Suppressor macrophage (primary cell): ENCODE measurements at places on chromosomes 13 and 19.

- no peak for DNase-seq
Observed at GRCh38 chr13:98783856-98784478, 31.5 kb upstream of the SLC15A1 start.

- no peak for DNase-seq
Observed at GRCh38 chr13:73984949-73985691, 149.1 kb downstream of the KLF12 start.

- DNase-seq = no peak
Observed at GRCh38 chr19:10720607-10721125, 2.8 kb downstream of the DNM2 start.

DNA sequence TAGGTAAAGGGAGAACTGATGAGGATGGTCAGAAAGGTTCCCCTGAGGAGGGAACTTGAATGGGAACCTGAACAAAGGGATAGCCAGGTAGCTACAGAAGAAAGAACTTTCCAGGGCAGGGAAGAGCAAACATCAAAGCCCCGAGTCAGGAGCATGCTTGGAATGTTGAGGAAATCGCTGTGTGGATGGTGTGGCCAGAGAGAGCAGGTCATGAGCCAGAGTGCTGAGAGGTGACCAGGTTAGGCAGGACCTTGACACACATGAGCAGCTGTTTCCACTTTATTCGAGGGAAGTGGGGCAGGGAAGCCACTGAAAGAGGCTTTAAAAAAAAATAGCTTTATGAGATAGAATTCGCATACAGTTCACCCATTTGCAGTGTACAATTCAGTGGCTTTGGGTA is 4.4 kb downstream of the RAB8A start:
- no peak for DNase-seq

DNA sequence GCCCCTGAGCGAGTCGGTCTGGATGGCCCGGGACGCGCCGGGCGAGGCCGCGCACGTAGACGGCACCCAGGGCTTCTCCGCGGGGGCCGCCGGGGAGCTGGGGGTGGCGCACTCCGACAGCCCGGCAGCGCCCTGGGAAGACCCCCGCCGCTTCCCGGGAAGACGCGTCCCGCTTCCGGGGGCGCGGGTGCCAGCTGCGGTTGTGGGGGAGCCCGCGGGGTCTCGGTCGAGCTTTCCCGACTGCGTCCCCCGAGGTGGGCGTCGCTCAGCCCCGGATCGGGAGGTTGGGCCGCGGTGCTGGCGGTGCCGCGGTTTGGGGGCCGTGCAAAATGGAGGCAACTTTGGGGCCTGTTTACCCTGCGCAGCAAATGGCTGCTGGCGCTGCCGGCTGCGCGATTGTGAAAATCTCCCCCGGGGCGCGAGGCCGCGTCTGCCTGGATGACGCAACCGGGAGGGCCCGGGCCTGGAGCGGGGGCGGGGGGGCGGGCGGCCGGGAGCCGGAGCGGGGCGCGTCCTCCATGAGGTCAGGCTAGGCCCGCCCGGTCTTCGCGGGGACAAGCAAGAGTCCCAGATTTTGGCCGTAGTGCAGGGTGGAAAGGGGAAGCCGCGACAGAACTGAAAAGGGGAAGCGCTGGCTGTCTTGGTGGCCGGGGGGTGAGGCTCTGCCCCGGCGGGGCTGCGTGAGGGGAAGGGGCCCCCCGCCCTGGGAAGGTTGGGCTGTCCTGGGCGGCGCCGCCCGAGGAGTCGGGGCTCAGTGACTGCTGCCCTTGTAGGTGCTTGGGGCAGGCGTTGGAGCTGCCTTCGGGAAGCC is 11.3 kb downstream of the PEAK3 start:
- peak; percentile 99 for DNase-seq

- DNase-seq = peak; percentile 22
Observed at GRCh38 chr13:20993661-20994440, 67.5 kb downstream of the LATS2 start.
